ENCODE measurements at places on chromosomes 3 and 15.
A peak's percentile ranks its signal among the peaks of the same experiment; 100 is the strongest.

GRCh38 chr3:131151-131888 is 65.2 kb upstream of the CHL1 start:
- no peak for DNase-seq

- no peak for DNase-seq
These were observed 14.7 kb downstream of the NRROS start for GRCh38 chr3:196654006-196654734.

GRCh38 chr3:129276385-129276784 is 2.3 kb upstream of the HMCES start:
- DNase-seq, result no peak

DNA sequence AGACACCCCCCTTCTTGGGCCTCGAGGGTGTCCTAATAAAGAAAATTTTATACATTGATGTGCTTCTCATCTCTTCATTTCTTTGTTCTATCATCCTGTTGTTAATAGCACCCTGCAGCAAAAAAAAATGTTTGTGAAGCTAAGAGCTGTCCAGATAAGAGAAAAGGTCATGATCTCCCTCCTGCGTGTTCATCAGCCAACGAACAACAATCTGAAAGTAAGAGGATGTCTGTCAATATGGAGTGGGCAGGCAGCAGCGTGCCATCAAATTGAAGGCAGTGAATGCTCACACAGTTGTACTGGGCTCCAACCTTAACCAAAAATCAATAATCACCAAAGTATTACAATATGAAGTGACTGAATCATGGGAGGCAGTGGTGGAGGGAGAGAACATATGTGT is 418.6 kb upstream of the ONECUT1 start:
- DNase-seq, result no peak

- no peak for DNase-seq
These were observed 59.2 kb upstream of the OSBPL11 start for GRCh38 chr3:125654526-125654925.

DNA sequence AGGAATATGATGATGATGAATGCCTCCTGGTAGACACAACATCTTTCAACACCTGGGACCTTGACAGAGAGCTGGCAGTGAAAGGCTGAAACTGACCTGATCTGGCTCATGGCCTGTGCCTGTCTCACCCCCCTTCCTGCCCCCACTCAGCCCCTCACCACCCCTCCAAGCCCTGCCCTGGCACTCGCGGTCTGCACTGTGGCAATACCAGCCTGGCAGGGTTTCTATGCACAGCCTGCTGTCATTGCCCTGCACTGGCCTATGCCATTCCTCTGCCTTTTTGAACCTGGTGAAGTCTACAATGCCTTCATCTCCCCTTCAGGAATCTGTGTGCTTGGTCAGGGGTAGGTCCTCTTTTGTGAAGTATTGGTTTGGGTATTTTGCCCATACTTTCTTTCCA is 56.5 kb downstream of the ACAD9 start:
- DNase-seq, result no peak

DNA sequence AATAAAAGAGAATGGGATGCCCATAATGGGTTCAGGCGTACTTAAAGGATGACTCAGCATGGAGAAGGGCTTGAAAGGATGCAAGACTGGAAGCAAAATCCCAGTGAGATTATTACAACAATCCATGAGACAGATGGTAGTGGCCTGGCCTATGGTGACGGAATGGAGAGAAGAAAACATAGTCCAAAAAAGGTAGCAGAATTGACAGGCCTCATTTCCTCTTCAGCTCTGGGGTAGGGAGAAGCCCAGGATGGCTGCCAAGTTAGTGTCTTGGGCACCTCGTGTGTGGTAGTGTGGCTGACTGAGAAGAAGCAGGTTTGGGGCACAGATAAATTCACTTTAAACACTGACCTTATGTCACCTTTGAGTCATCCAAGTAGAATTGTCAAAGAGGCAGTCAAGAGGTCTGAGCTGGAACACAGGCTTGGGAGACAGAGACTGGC is 18.1 kb downstream of the MB21D2 start:
- no peak for DNase-seq

DNA sequence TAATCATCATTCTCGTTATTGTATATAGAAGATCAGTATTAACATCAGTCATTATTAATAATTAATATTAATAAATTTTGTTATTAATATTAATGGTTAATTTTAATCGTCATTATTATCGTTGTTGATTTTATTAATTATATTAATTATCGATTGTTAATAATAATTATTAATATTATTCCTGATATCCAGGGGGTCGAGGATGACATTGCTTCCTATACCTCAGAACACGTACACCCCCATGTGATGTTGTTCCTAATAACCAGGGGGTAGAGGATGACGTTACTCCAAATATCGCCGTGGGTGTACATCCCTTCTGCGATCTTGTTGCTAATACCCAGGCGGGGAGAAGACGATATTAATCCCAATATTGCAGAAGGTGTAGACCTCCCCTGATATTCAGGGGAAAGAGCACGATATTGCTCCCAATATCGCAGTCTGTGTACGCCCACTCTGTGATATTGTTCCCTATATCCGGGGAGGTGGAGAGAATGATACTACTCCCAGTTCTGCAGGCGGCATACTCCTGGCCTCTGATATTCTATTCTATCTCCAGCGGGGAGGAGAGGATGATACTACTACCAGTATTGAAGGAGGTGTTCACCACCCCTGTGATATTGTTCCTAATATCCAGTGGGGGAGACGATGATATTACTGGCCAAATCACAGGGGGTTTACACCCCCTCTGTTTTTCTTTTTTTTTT is 22.3 kb upstream of the BMF start:
- DNase-seq, result no peak

- DNase-seq, result no peak
These were observed 230.7 kb upstream of the TPRG1 start for GRCh38 chr3:188941103-188941502.

DNA sequence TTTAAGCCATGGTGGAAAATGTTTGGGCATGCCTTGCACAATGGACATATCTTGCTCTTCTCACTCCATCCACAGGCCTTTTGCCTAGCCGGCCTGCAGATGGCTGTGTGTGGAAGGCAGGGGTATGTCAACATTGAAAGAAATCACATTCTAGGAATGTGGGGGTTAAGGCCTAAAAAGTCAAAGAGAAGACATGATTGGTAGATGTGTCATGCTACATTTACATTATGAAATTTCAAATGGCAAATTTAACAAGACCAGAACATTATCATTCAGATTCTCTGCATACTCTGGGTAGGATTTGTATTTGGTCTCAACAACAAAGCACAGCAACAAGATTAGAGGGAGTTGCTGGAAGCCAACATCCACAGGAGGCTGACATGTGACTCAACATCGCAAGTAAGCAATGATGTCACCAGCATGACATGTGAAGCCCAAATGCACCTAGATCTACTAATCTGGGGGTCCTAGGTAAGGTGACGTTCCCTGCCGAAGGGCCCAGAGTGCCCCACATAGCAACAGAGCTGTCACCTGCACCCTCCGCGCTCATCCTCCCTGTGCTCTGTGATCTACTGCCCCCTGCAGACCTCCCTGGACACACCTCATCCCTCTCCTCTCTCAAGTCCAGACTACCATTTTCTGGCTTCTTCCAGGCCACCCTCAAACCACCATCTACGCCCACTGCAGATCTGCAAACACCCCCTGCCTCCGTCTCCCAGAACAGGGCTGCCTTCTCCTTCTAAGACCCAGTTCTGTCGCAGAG is 39.4 kb downstream of the CLDN18 start:
- DNase-seq, result no peak

DNA sequence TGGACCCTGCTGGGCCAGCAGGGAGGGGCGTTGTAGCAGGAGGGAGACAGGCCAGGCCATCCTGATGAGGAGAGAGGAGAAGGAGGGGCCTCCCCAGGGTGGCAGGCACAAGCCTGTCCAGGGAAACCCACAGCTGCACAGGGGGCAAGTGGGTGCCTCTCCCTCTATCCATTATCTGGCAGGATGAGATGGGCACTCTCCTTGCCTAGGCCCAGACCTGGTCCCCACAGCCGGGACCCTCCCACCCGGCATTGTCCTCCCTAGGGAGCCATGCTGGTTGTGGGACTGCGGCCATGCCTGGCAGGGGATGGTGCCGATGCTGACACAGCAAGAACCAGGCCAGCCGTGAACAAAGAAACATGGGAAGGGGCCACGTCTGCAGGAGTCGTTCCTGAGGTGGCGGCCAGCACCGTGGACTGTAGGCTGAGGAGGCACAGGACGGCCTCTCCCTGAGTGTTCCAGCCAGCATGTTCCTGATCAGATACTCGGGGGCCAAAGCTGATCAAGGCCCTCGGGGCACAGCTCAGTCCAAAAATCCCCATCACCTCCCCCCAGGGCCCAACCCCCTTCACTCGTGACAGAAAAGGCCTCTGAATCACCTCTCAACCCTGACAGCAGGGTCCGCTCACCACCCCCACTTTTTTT is 19.2 kb upstream of the CYP11A1 start:
- no peak for DNase-seq

GRCh38 chr3:126851934-126852333 is 131.0 kb upstream of the PLXNA1 start:
- no peak for DNase-seq

DNA sequence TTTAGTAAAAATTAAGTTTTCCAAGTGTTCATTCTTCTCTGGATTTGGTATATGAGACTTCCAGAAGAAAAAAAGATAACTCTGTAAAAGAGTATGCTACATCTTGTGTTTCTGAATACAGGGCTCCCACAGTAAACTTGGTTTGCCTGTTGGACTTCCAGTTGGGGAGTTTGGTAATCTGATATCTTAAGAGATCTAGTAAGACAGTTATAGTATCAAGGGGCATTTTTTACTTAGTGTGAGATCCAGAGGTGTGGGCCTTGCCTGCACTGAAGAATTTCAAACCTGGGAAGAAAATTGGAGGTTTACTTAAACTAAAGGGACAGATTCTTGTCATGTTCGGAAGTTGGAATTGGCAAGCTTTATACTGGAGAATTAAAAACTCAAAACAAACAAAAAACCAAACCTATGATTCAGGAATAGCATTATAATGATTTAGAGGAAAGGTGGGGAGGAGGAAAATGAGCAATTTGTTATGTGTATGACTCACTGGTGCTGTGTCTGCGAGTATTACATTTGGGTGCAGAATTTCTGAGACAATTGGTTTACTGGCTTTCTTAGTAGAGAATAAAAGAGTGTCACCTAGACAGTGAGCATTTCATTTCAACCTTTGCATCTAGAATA is 58.9 kb upstream of the ULK4 start:
- no peak for DNase-seq

- DNase-seq, result no peak
These were observed 156.2 kb upstream of the NR2E3 start for GRCh38 chr15:71654042-71654719.

DNA sequence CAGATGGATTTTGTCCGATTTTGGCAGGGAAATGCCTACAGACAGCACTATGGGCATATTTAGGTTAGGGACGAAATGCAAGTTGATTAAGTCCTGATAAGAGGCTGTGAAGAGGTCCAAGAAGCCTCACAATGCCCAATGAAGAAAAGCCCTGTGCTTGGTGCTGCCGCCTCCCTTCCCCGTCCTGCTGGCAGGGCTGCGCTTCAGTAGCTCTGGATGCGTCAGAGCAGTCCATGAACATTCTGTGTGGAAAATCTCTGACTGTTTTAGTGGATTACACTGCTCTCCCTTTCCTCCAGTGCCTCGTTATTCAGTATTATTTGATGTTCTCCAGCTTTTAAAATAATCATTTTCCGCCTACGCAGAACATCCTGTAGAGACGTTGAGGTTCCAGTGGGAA is 39.6 kb downstream of the MLH1 start:
- peak; percentile 34 for DNase-seq

DNA sequence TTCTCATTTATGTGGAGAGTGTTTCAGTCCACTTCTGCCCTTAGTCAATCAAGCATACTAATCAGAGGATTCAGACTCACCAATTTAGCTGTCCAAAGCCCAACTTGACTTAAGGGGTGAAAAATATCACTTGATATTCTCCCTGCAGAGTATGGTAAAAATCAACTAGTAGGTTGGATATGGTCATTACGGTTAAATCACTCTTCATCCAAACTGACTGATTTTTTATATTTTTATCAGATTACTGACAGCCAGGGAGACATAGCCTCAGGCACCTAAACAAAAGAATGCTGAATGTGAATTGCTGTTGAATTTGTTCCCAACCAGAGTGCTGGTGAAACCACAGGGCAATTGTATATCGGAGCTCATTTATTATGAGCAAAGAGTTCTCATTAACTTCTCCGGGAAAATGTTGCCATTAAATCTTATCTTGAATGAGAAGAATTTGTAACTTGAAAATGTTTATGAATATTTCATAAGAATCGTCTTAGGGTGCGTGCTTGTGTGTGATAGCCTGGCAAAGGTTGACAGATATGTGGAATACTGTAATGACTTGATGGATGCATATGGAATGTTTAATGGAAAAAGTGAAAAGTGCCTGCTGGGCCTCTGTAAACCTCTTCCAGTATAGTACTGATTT is 411.2 kb downstream of the NAALADL2 start:
- DNase-seq, result no peak

- DNase-seq, result no peak
These were observed 29.5 kb downstream of the KLHL24 start for GRCh38 chr3:183664913-183665381.

DNA sequence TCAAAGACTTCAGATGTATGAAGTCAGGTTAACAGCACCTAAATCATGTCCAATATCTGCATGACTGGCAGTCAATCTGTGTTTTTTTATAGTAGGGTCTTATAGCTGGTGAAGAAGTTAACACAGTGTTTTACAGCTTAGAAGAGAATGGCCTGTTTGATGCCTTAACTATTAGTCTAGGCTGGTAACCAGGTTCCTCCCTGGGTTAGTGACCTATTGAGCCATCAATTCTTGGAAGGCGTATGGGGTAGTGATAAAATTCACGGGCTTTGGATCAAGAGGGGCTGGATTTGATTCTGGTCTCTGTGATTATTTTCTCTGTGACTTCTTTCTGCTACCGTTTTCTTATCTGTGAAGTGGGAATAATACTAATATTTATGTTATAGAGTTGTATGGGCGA is 16.0 kb upstream of the TNFSF10 start:
- no peak for DNase-seq

DNA sequence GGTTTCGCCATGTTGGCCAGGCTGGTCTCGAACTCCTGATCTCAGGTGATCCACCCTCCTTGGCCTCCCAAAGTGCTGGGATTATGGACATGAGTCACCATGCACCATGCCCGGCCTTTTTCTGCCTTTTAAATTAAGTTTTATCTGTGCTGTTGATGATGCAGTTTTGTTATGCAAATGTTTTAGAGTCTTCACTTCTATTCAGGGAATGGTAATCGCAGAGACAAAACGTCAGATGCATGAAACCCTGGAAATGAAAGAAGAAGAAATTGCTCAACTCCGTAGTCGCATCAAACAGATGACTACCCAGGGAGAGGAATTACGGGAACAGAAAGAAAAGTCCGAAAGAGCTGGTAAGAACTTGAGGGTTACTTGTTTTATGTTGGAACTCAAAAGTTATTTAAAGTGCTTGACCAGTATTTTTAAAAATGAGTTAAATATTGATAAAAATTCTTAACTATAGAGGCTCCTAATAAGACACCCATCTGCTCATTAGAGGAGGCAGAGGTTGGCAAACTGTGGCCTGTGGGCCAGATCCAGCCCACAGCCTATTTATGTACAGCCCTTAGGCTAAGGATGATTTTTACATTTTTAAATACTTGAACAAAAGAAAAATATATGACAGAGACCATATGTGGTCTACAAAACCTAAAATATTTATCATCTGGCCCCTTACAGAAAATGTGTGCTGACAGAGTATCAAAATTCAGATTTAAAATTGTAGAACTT is 127.8 kb upstream of the LRRFIP2 start:
- no peak for DNase-seq

Data from head of caudate nucleus (tissue), 42 donors.